Activated CD8-positive, alpha-beta memory T cell treated with anti-CD3 and anti-CD28 coated beads for 1 hour (primary cell): ENCODE measurements at places on chromosomes 1 and 21.

DNA sequence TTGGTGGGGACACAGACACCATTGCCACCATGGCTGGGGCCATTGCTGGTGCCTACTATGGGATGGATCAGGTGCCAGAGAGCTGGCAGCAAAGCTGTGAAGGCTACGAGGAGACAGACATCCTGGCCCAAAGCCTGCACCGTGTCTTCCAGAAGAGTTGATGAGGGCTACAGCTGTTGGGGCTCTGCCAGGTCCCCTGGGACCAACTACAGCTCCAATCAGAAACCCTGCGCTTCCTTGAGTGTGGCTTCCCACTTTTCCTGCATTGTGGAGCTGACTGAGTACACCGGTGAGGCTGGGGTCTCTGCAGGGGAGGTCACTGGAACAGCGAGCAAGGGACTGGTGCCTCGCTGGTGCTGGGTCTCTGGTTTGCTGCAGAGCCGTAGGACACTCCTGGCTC is 4.5 kb downstream of the ADPRS start:
- DNase-seq: no peak

- DNase-seq: no peak
These were observed 18.0 kb downstream of the ATP1B1 start for GRCh38 chr1:169124459-169124858.

- DNase-seq: no peak
These were observed 1.9 kb downstream of the PEAR1 start for GRCh38 chr1:156895455-156895812.

- DNase-seq: no peak
These were observed 9.1 kb downstream of the CDKN2C start for GRCh38 chr1:50978852-50979781.

DNA sequence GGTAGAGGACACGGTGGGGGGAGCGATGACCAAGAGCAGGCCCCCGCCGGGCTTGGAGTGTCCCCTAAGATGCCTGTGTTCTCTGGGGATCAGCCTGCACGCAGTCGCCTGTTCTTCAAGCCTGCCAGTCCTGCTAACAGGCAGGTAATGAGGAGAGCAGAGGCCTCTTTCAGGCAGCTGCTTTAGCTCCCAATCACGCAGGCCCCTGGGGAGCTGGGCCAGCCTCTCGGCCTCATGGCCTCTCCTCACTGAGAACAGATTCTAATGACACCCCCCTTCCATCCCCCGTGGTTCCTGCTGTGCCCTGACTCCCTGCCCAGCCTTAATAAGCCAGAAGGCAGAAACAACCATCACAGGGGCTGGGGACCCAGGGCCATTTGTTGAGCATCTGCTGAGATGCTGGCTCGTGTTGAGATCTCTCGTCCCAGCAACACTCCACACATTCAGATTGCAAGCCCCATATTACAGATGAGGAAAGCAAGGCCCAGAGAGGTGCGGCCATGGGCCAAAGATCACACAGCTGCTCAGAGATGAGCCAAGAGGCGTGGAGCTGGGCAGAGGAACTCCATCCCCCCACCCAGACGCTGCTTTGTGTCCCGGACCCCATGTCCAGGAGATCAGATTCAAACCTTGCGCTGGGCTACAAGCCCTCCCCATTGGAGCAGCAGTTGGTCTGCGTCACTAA is 71.6 kb upstream of the CASZ1 start:
- no peak for DNase-seq

- no peak for DNase-seq
These were observed 22.7 kb downstream of the WDTC1 start for GRCh38 chr1:27257155-27257554.

DNA sequence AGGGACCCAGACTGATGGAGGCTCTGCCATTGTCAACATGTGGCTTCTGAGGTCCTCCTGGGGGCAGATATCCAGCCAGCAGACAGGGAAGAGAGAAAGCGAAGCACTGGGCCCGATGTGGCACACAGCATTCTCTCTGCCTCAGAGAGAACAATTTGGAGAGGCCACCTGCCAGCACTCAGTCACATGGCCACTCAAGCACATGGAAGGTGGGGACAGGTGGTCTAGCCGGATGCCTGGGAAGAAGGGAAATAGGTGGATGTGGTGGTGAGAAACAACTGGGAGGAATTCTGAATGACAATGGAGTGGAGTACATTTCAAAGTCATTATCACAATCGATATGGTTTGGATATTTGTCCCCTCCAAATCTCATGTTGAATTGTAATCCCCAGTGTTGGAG is 109.0 kb downstream of the UBE2U start:
- DNase-seq: no peak

DNA sequence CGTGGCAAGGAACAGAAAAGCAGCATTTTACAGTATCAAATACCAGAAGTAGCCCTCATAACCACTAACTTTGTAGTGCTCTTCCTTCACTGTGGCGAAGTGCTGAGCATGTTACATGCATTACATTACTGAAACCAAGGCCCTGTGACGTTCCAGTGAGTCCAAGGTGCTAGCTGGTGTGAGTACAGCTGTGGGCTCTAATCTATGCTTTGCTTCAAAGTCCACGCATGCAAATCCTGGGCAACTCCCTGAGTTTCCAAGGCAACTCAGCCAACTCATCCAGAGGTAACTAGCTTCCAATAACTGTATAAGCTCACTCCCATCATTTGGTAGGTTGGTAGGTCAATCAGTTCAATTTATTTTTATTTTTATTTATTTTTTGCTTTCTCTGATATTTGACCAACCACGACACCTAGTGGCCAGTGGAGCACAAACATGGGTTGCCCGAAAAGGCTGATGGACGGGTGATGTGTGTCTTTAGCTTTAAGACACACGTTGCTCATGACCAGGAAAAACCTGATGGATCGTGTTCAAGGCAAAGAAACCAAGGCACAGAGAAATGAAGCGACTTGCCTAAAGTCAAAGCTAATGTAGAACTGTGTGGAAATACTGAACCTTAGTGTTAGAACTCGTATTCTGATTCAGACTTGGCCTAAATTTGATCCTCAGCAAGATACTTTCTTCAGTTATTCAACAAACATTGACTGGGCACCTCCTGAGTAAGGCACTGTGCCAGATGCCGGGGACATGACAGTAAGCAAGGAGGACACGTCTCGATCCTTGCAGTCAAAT is 73.0 kb downstream of the GNG12 start:
- peak; percentile 23 for DNase-seq

- no peak for DNase-seq
These were observed 19.1 kb downstream of the GALNT2 start for GRCh38 chr1:230086151-230086550.

DNA sequence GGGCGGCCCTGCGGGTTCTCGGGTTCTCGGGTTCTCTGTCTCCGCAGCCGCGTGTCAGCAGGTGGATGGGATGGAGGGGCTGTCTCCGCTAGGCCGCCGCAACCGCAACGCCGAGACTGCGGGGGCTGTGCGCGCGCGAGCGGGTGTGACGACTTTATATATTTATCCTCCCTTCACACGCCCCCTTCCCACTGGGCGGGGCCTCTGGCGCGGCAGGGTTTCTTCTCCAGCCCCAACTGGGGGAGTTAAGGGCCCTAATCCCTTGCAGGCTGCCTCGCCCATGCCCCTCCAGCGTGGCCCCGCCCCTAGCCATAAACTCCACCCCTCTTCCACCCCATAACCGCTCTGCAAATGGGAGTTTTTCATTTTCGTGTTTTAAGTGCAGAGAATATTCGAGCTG is 3.4 kb downstream of the IGSF21 start:
- no peak for DNase-seq

GRCh38 chr1:65719391-65719790 is 73.3 kb upstream of the PDE4B start:
- DNase-seq: no peak

DNA sequence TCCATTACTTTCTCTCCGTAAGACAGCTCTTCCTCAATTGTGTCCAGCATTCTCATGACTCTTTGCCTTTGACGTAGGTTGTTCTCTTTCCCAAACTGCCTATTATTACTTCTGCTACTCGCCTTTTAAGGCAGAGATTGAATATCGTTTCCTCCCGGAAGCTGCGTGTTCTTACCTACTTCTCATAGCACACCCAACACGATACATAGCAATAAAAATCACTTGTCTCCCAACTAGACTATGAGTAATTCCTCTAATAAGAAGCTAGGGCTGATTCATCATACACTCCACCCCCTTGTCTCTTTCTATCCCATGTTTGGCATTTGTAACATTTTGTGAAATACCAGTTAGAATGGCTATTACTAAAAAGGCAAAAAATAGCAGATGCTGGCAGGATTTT is 55.8 kb upstream of the SGIP1 start:
- DNase-seq: no peak

- no peak for DNase-seq
These were observed 24.1 kb upstream of the ARHGEF11 start for GRCh38 chr1:157069601-157070000.

- DNase-seq: no peak
These were observed 11.5 kb downstream of the ZNF697 start for GRCh38 chr1:119636491-119637089.

- no peak for DNase-seq
These were observed 2.1 kb downstream of the GNAT2 start for GRCh38 chr1:109617291-109617801.

DNA sequence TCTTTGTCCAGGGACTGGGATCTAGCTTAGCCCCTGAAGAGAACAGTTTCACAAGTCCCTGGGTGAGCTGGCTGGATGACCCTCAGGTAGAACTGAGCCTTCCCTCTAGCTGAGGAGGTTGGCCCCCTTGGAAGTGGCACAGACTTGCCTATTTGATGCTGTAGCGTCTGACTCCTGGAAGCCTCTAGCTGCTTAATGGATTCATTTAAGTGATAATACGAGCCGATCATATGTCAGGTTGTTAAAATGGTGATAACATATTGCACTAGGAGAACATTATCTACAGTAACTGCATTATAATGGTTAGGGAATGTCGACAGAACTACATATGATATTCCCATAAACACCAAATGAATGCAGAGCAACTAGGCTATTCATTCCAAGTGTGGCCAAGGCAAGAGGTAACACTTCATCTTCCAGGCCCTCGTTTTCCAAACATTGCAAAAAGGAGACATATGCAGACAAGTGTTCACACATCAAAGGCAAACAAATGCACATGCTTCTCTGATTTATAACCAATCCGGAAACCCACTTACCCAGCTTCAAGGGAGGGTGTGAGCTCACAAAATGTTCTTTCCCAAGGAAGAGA is 340.1 kb upstream of the PLXNA2 start:
- no peak for DNase-seq

GRCh38 chr1:230754796-230755195 is 7.6 kb downstream of the CAPN9 start:
- no peak for DNase-seq

GRCh38 chr1:178093951-178094738 is at the start of gene RASAL2:
Gene RASAL2 (plus strand): TSS chr1:178094104. CDS start chr1:178094493, 389 bp downstream.
- DNase-seq: no peak

GRCh38 chr21:43783098-43783700 is 6.2 kb upstream of the RRP1 start:
- no peak for DNase-seq

- DNase-seq: no peak
These were observed 32.8 kb downstream of the H3-3A start for GRCh38 chr1:226095286-226095685.

DNA sequence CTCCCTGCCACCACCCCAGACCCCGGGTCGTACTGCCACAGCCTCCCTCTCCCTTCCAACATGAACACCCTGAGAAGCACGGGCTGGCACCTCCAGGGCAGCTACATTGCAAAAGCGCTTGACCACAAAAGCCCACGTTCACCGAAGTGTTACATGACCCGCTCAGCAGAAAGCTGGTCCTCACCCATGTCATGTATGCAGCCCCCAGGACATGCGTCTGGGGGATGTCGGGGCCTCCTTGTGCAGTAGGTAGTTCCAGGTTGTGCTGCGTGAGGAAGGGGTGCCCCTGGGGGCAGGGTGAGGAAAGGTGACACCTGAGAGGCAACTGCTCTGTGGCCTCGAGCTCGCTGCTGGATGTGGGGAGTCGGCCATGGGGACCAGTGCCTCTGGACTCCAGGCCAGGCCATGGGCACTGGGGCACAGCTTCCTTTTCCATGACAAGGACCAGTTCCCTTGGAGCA is 102.0 kb upstream of the C1orf174 start:
- no peak for DNase-seq

DNA sequence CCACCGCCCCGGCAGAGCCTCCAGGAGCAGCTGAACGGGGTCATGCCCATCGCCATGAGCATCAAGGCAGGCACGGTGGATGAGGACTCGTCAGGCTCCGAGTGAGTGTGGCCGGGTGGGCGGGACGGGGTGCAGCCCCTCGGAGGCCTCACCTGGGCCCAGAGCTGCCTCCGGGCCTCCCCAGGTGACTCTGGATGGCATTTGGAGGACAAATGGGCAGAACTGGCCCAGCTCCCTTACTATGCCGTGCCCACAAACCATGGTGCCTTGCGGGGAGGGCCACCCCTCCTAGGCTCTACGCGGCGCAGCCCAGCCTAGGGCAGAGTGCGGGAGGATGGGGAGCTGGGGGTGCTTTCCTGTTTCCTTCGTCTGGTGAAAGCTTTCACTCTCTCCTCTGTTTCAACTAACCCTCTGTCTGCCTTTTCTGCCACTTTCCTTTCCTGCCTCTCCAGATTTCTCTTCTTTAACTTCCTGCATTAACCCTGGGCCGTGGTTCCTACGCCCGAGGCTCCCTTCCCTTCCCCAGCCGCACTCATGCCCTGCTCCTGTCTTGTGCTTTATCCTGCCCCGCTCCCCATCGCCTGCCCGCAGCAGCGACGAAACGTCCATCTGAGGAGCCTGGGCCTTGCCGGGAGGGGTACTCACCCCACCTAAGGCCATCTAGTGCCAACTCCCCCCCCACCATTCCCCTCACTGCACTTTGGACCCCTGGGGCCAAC is 9.2 kb downstream of the PSRC1 start:
- DNase-seq: no peak

DNA sequence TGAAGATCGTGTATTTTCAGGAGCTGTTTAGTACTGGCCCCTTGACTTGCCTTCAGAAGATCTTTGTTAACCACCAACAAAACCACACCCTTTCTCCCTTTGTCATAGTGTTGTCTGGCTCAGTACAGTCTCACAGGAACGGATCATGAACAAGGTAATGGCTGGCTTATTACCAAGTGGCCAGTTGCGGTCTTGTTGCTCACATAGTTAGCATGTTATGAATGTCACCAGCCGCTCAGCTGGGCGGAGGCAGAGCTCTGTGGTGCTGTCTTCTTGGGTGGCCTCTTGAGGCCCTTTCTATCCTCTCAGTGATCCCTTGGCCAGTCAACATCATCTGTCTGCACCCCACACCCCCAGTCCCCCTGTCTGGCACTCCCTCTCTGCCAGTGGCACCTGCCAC is 21.4 kb downstream of the CNIH3 start:
- DNase-seq: no peak
